ENCODE measurements at places on chromosomes 5 and 9. TPM values are rescaled to one million over a fixed set of nuclear protein-coding genes. Genes with fewer than 3 reads are reported as not detected.

LHX2 gene
- polyA plus RNA-seq: not detected

SH2D3C gene
- polyA plus RNA-seq: 6.9 TPM

GTF3C4 gene
- 3.5 TPM for polyA plus RNA-seq

RORB gene
- 0.38 TPM for polyA plus RNA-seq

SPINK7 gene
- not detected for polyA plus RNA-seq

STK32A gene
- polyA plus RNA-seq: 2.5 TPM

RUSC2 gene
- 24.0 TPM for polyA plus RNA-seq

SLCO6A1 gene
- polyA plus RNA-seq: not detected

TOR1A gene
- 15.3 TPM for polyA plus RNA-seq

NR6A1 gene
- 3.0 TPM for polyA plus RNA-seq

NIPAL4 gene
- not detected for polyA plus RNA-seq

QRFP gene
- polyA plus RNA-seq: not detected

RNF208 gene
- polyA plus RNA-seq: 20.7 TPM

LCNL1 gene
- 0.23 TPM for polyA plus RNA-seq

MOB3B gene
- 1.7 TPM for polyA plus RNA-seq

HARS2 gene
- polyA plus RNA-seq: 23.6 TPM

SPATA24 gene
- polyA plus RNA-seq: 9.8 TPM

STK10 gene
- polyA plus RNA-seq: 7.9 TPM

ANKRD31 gene
- 0.08 TPM for polyA plus RNA-seq

FBLL1 gene
- 1.3 TPM for polyA plus RNA-seq

SAXO1 gene
- polyA plus RNA-seq: 0.08 TPM
